ENCODE measurements at places on chromosomes 16 and 17.

- DNase-seq, result no peak
Observed at GRCh38 chr17:8954339-8954738, 11.2 kb downstream of the PIK3R5 start.

GRCh38 chr16:4631444-4631843 is 6.8 kb downstream of the MGRN1 start:
- no peak for DNase-seq

GRCh38 chr16:81852347-81852746 is 73.3 kb downstream of the PLCG2 start:
- DNase-seq, result no peak

GRCh38 chr17:77501101-77501566 is 360.4 kb downstream of the SEC14L1 start:
- no peak for DNase-seq

- no peak for DNase-seq
Observed at GRCh38 chr17:19470530-19471261, 59.7 kb downstream of the RNF112 start.

DNA sequence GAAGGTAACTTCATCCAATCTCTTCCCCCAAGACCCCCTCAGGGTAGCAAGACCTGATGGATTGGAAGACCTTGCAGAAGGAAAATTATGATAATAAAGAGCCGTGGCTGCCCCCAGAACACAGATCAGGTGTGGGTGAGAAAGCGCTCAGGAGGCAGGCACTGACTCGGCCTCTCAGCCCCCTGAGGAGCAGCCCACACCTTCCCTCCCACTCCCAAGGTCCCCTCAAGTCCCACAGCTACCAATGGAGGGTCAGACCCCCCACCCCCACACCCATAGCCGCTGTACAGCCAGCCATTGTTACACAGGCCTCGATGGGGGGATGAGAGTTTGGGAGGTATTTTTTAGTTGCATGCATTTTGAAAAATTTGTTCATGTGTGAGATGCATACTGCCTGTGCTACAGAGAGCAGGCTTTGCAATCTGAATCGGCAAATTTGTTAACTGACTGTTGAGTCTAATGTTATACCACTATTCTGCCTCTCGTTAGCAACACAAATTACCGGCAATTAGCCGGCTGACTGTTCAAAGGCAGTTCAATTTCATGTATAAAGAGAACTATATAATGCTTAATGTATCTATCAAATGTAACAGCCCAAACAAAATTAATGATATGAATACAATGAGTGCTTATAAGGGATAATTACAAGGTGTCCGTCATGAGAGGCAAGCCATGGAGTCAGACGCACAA is 211.7 kb downstream of the C16orf78 start:
- no peak for DNase-seq

- no peak for DNase-seq
Observed at GRCh38 chr16:51869176-51869575, 677.8 kb downstream of the TOX3 start.

- no peak for DNase-seq
Observed at GRCh38 chr16:68935008-68935407, 91.7 kb downstream of the TANGO6 start.

- DNase-seq, result no peak
Observed at GRCh38 chr16:57585051-57585687, 42.7 kb downstream of the ADGRG5 start.

GRCh38 chr17:2799653-2800052 is 3.4 kb downstream of the RAP1GAP2 start:
- DNase-seq, result no peak

DNA sequence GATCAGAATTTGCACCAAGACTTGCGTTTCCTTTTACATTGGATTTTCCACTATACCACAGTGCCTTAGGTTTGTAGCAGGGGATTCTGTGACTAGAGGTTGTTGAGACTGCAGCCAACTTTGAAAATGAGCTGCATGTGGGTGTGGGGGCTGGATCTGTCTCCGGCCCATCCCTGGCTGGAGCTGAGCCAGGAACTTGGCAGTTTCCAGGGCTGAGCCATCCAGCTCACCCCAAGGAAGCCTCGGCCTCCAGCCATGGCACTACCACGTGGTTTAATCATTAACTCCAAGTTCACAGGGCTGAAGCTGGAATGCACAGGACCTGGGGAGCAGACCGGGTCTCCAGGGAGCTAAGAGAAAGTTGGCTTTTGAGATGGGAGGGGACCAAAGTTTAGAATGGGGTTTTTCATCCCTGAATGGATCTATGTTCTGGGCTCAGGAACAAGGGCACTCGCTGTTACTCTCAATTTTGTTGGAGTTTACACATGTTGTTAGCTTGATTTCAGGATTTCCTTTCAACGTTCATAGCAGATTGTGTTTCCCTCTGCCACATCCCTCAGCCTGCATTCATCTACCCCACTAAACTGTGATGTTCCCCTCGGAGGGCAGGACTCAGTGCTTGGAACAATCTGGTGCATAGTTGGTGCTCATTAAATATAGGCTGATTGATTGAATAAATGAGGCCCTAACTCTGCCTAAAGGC is 42.3 kb upstream of the HNF1B start:
- no peak for DNase-seq

- DNase-seq, result no peak
Observed at GRCh38 chr16:89058812-89059211, 34.8 kb upstream of the ACSF3 start.

GRCh38 chr17:34756637-34757021 is 177.2 kb downstream of the TMEM132E start:
- no peak for DNase-seq

DNA sequence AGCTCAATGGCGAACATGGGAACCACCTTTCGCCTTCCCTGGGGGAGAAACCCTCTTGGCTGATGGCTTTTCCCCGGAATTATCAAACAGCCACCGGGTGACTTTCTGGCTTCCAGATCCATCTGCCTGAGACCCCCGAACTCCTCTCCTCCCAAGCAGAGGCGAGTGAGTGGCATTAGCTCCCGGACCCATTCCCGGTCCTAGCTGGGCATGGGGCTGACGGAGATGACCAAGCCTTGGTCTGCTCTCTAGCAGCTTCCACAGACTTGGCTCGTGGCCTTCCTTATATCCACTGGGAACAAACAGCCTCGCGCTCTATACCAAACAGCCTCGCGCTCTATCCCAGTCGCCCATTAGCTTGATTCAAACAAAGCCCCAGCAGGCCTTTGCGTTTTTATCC is 62.4 kb downstream of the CCDC182 start:
- no peak for DNase-seq

DNA sequence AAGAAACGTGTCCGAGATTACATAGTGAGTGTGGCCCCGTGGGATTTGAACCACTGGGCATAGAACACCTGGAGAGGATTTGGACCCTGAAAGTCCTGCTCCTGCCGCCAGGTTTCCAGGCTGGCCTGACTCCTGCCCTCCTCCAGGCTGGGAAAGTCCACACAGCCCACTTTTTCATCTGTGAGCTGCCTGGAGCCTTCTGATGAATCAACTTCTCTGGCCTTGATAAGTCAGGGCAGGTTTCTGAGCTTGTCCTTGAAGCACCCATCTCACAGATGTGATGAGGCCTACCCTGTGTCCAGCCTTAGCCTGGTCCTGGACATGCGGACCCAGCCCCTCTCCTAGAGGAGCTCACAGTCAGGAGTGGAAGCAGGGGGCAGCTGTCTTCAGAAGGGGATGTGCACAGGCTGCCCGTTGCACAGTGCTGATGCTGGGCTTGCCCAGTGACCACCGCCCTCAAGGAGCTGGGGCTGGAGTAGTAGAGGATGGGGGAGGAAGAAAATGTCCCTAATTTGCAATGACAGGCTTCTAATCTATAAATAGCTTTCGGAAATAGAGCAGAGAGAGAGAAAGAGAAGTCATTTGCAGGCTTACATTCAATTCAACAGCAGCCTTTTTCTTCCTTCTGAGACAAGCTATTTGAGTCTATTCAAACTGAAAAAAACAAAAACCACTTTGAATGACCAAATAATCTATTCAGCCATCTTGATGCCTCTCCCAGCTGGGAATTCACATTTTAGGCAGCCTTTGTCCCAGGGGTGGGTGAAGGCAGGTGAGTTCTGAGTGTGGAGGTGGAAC is 73.5 kb upstream of the DNAJA2 start:
- DNase-seq, result no peak

DNA sequence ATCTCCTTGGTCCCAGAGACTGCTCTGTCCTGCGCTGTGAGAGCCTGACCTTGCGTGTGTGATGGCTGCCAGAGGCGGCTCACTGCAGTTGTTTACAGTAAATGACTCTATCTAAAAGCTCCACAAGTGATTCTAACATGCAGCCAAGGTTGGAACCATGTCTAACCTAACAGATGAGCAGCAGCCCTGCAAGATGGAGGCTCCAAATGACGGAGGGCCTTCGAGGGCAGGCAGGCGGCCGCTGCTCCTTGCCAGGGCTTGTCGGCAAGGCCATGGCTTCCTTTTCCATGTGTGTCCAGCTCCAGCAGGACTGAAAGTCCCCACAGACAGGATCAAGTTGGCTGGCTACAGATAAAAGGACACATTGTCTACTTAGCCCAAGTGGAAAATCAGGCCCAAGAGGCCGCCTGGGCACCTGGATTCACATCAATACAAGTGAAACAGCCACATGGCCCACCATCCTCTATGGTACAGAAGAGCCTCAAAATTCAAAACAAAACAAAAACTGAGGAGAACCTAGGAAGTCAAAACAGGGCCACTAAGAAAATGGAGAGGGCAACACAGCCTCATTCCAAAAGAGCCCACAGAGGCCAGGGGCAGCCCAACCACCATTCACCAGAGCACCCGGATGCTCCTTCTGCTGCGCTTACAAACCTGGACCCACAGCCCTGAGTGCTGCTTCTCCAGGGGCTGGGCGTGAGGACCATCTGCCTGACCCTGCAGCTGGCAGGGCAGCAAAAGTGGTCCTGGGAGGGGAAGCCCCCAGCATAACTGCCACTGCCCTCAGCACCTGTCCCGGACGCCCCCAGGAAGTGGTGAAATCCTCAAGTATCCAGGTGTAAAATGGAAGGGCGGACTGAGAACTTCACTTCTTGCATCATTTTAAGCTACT is 65.0 kb downstream of the AMFR start:
- DNase-seq, result no peak

DNA sequence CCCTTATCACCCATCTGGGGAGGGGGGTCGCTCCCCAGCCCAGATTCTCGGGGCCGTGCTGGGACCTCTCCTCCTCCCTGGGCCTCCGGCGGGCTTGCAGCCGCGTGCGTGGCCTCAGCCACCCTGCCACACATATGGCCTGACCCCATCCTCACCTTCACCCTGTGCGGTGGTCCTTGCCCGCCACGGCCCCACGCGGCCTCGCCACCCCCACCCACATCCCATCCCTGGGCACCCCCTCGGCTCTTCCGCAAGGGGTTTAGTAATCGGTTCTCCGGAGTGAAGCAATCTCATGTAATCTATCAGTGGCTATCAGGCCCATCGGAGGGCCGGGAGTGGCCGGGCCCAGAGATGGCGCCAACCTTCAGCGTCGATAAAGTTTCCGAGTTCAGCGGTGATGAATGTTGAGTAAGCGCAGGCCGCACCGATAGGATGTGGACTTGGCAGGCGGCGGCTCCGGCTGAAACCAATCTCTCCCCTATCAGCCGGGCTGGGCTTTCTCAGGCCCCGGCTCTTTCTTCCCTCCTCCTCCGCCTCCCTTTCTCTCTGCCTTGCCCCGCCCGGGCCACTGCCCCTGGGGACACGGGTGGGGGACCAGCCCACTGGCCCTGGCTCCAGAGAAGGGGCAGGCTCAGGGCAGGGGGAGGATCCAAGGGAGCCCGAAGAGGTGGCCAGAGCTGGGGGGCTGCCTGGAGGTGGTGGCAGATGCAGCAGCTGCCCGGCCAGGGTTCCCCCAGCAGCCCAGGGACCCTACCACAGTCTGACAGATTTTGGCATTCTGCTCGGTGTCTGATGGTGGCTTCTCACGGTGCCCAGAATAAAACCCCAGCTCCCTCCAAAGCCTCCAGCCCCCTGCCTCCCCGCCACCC is 20.8 kb downstream of the ZFPM1 start:
- no peak for DNase-seq

- no peak for DNase-seq
Observed at GRCh38 chr16:19876501-19877059, 8.1 kb downstream of the GPRC5B start.

DNA sequence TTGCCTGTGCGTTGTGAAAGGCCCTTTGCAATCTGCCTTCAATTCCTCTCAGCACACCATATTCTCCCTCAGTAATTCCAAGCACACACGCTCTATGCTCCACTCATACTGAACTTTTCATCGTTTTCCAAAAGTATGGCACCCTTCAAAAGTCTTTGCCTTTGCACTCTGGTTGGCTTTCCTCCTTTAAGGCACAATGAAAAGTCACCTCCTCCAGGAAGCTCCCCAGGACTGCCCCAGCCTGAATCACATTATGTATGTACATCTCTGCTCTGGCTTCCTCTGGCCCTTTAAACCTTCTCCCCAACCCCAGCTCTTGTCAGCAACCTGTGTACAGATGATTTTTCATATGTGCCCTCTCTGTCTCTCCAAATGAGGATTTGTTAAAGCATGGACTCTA is 250.7 kb downstream of the MAF start:
- DNase-seq, result no peak

- DNase-seq, result no peak
Observed at GRCh38 chr17:66420961-66421371, 118.6 kb downstream of the PRKCA start.

DNA sequence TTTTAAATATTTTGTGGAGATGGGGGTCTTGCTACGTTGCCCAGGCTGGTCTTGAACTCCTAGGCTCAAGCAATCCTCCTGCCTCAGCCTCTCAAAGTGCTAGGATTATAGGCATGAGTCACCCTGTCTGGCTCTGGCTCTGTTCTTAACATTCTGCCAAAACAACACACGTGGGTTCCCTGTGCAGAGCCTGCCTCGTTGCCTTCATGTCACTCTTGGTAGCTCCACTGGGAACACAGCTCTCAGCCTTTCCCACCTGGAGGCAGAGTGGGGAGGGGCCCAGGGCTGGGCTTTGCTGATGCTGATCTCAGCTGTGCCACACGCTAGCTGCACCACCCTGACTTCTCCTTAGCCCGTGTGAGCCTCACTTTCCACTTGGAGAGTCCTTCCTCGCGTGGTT is 19.3 kb downstream of the CRISPLD2 start:
- no peak for DNase-seq

- no peak for DNase-seq
Observed at GRCh38 chr16:1047123-1047522, 25.4 kb upstream of the SSTR5 start.

DNA sequence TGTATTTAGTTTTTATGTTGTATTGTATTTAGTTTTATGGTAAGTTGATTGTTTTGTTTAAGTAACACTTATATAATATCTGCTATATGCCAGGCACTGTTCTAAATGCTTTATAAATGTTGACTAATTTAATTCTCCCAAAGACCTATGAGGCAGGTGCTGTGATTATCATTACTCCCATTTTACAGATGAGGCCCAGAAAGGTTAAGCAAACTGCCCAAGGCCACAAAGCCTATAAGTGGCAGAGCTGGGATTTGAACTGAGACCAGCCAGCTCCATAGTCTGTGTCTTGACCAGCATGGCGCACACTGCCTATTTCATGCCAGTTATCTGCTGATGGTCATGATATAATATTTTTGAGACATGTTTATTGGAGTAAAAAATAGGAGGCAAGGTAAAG is 24.0 kb downstream of the IL21R start:
- no peak for DNase-seq

- DNase-seq, result no peak
Observed at GRCh38 chr16:8916541-8917225, 34.5 kb downstream of the LITAFD start.

- no peak for DNase-seq
Observed at GRCh38 chr16:25134166-25134700, 22.7 kb downstream of the LCMT1 start.

- no peak for DNase-seq
Observed at GRCh38 chr17:77303620-77304019, 162.9 kb downstream of the SEC14L1 start.
